Umbilical cord (tissue), 2 donors: ENCODE measurements at places on chromosomes 5 and 9.
A peak's percentile ranks its signal among the peaks of the same experiment; 100 is the strongest.

DNA sequence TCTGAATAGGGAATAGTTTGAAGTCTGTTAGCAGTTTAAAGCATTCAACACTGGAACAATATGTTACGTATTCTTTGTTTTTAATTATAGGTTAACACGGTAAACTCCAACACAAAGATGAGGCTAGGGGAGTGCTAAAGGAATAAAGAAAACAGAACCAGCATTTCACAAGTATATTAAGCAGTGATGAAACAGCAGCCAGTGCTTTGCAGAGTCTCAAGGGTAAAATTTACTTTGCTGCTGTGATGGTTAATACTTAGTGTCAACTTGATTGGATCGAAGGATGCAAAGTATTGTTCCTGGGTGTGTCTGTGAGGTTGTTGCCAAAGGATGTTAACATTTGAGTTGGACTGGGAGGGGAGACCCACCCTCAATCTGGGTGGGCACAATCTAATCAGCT is 30.0 kb upstream of the GSN start:
- no peak for DNase-seq

GRCh38 chr5:108905805-108906204 is 158.1 kb downstream of the FER start:
- DNase-seq = no peak

- DNase-seq = no peak
Observed at GRCh38 chr5:38339446-38339845, 81.1 kb downstream of the EGFLAM start.

DNA sequence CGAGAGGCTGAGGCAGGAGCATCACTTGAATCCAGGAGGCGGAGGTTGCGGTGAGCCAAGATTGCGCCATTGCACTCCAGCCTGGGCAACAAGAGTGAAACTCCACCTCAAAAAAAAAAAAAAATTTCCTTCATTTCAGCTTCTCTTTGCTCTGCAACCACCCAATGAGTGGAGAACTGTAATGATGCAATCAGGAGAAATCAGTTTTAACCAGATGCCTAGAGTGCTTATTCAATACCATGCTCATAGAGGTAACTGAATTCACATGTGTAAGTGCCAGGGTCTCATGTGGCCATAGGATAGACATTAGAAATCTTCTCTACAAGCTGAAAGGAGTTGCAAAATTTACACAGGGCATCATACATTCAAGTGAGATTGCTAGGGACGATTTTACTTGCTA is 70.6 kb downstream of the HMHB1 start:
- DNase-seq = no peak

- DNase-seq = no peak
Observed at GRCh38 chr5:1415059-1415425, 30.2 kb downstream of the SLC6A3 start.

GRCh38 chr5:61767231-61768080 is 435.4 kb downstream of the ZSWIM6 start:
- no peak for DNase-seq

DNA sequence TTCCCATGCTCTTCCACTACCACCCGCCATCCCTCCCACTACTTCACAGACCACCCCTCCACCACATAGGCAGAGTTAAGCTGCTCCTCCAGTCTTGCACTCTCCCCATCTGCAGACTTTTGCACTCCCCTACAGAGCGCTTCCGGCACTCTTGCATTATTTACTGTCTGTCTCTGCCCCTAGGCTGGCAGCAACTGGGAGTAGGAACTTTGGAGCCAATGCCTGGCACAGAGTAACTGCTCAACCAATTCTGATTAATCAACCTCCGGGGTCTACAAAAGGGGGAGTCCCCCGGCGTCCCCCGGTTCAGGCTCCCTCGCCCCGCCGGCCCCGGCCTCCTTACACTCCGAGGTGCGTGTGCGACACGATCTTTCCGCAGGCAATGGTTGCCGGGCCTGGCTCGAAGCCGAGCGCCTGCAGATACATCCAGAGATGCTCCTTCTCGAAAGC is 498 bp downstream of the HAUS6 start:
- peak; percentile 18 for DNase-seq

GRCh38 chr9:26527931-26528330 is 364.7 kb downstream of the CAAP1 start:
- no peak for DNase-seq

GRCh38 chr9:100317706-100318105 is 35.0 kb downstream of the TEX10 start:
- no peak for DNase-seq

DNA sequence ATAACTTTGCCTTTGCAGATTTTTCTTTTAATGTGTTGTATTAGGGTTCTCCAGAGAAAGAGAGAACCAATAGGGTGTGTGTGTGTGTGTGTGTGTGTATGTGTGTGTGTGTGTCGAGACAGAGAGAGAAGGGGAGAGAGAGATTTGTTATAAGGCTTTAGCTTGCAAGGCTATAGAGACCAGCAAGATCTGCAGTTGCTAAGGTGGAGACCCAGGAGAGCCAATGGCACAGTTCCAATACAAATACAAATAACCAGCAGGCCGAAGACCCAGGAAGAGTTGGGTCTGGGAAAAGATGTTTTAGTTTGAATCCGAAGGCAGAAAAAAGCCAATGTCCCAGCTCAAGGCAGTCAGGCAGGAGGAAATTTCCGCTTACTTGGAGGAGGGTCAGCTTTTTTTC is 23.0 kb downstream of the TMOD1 start:
- no peak for DNase-seq

DNA sequence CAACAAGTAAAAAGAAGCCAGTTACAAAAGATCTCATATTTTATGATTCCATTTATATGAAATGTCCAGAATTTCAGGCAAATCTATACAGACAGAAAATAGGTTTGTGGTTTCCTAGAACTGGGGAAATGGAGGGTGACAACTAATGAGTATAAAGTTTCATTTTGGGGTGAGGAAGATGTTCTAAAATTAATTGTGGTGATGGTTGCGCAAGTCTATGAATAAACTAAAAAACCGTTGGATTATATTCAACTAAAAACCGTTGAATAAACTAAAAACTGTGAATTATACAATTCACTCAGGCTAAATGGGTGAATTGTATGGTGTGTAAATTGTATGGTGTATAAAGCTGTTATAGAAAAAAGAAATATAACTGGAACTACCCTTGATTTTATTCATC is 47.6 kb downstream of the ADAMTS6 start:
- no peak for DNase-seq

GRCh38 chr5:95973793-95974325 is 12.2 kb upstream of the ELL2 start:
- no peak for DNase-seq

GRCh38 chr5:116569999-116570398 is 4.6 kb downstream of the SEMA6A start:
- DNase-seq = no peak
